ENCODE measurements at places on chromosomes 16 and 17. TPM values are rescaled to one million over a fixed set of nuclear protein-coding genes. Genes with fewer than 3 reads are reported as not detected.

Gene RHBDF1
- 19.8 TPM for total RNA-seq

Gene JMJD8
- 13.0 TPM for total RNA-seq

Gene NPIPA8
- 1.0 TPM for total RNA-seq

Gene SPNS2
- 2.6 TPM for total RNA-seq

Gene DNAH9
- 1.0 TPM for total RNA-seq

Gene PRSS33
- total RNA-seq = not detected
